Activated CD8-positive, alpha-beta memory T cell treated with anti-CD3 and anti-CD28 coated beads for 48 hours (primary cell): ENCODE measurements at places on chromosomes 2 and 18.

DNA sequence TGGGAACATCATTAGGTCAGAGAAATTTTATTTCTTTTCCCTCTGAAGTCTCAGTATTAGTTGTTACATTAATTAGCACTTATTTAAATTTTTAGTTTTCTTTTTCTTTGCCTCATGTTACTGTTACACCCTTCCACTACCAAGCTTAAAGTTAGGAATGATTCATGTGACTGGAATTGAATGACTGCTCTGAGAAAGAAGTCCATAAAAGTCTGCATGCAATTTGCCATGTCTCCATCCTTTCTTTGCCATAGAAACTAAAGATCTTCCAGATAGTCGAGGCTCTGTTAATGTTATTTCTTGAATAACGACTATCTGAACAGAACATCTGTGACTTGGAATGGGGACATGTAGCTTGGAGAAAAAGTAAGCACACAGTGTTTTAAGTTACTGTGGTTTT is 1269.8 kb upstream of the PIK3C3 start:
- no peak for DNase-seq

DNA sequence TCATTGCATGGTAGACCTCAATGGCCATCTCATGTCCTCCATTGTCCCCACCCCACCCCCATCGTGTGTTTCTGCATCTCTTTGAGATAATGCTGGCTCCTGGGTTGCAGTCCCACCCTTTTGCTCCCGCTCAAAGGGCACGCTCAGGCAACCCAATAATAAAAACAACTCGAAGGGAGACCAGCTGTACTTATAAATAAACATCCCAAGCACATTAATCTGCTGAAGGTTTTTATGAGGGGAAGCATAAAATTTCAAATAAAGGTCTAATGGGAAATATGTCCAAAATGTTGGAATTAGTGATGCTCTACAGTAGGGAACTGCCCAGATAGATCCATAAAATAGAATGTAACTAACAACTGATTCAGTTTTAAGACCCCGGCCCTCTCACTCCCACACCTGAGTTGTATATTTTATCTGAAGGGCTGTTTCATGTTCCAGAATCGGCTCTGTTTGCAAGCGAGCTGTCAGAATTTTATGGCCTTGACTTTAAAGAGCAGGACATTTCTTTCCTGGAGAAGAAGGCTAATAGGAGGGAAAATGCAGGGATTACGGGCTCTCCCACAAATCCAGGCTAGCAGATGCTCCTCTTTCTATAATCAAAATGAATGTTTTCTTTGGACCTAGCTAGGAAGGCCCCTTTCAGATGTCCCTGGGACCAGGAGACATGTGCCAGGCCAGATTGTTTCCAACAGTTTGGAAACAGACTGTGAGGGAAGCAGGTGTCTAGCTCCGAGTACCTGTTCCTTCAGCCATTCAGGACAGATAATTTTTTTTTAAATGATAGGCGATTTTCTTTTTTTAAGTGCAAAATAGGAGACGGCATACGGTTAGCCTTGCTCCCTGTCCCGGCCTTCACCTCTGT is 103.7 kb downstream of the APOB start:
- no peak for DNase-seq

DNA sequence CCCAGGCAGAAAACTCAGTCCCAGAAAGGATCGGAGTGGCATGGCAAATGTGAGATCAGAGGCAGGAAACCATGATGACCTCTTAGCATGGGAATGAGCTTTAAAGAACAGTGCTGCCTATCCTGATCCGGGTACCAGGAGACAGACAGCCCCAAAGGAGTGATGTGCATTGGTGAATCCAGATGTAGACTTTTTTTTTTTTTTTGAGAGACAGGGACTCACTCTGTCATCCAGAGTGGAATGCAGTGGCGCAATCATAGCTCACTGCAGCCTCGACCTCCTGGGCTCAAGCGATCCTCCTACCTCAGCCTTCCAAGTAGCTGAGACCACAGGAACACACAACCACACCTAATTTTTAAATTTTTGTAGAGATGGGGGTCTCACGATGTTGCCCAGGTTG is 122.7 kb downstream of the VAPA start:
- DNase-seq = no peak

DNA sequence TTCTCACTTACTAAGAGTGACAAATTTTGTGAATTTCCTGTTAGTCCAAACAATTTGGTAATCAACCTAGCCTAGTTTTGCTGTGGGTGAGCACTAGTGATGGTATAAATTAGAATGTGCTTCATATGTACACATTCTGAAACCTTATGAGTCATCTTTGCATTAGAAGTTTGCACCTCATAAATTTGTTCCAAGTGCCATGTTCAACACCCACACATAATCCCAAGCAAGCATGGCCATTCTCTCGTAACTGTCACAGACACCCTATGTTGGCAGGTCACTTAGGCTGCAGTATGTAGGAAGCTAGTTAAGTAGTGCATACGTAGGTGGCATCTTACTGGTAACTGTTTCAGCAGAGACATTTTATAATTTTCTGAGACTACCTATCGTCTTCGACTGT is 46.9 kb downstream of the NAB1 start:
- no peak for DNase-seq

- no peak for DNase-seq
Observed at GRCh38 chr2:234765279-234765678, 186.5 kb upstream of the SH3BP4 start.

GRCh38 chr2:167842047-167842446 is 405.3 kb downstream of the STK39 start:
- no peak for DNase-seq

DNA sequence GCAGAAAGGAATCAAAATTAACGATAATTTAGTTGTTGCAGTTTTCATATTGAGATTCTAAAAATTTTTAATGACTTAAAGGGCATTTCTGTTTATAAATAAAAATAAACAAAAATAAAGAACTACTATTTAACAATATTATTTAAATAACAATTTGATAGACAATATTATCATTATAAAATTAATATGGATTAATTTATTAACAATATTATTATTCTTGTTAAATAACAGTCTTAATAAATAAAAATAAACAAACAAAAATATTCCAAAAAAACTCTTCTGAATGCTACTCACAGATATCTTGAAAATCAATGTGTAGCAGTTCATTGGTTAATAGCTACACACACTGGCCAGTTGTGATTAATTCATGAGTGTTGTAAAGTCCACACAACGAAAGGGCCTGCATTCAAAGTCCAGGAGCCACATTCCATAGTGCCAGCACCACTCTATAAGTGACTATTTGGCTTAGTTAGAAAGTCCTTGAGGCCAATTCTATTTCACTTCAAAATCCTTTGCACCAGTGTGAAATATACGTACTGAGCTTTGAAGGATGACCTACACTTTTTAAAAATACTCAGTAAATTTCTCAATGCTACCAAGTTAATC is 117.1 kb downstream of the ZNF521 start:
- DNase-seq = no peak

GRCh38 chr18:10928011-10928771 is 221.2 kb downstream of the PIEZO2 start:
- DNase-seq = no peak

GRCh38 chr2:163420604-163421003 is 315.2 kb downstream of the FIGN start:
- no peak for DNase-seq

DNA sequence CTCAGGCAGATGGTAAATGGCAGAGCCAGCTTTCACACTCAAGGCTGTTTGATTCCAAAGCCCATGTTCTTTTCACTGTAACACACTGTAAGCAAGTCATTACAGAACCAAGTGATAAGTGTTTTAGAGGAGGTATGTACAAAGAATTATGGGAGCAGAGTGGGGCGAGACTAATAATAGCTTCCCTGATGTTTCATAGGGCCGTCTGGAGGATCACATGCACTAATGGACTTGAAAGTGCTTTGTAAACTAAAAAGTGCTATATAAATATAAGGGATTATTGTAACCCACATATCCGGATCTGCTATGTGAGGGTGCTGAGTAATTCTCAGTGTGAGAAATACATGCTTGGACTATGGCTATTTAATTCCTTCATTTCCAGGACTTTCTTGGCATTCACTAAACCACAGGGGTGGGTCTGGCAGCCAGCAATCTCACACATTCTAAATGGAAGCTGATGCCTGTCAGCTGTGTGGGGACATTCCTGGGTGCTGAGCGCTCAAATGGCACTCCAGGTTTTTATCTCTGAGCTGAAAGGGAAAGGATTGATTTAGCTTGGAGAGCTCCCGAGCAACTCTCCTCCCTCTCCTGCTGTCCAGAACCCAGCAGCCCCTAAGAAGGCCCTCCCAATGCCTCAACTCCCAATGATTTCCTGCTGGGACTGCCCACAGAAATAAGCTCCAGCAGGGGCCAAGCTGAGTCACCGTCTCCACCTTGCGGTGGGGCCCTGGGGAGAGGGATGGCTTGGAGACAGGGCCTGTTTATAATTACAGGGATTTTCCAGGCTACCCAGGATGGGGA is 222.8 kb downstream of the SOX11 start:
- DNase-seq = no peak

DNA sequence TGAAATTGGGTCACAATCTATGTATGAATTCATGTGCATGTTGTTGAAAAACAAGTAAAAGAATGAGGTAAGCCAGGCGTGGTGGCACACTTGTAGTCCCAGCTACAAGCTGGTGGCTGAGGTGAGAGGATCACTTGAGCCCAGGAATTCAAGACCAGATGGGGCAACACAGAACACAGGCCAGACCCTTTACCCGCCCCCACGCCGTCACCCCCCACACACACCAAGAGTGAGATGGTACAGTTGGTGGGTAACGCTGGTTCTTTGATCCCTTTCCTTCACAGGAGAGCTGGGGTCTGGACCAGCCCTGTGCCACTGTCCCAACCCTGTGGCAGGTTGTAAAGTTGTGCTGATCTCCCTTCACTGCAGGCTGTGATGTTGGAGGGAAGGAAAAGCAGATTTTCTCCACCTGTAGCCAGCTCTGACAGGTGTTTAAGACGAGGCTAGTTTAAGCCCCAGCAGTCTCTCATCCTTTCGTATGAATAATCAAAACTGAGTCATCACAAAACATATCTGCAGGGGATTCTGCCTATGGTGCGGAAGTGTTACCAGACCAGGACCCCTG is 13.6 kb downstream of the B3GNT2 start:
- no peak for DNase-seq

DNA sequence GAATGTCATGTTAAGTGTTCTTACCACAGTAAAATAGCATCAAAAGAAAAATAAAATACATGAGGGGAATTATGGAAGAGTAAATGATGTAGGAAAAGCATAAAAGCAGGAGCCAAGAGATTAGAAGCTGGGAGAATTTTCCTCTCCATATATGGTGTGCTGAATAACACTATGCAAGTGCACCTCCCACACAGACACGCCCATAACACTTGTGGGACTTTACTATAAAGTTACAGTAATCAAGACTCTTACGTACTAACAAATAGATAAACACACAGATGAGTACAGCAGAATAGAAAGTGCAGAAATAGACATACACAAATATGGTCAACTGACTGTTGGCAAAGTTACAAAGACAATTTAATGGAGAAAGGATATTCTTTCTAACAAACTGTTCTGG is 16.0 kb upstream of the SPHKAP start:
- DNase-seq = no peak

GRCh38 chr2:158101384-158101926 is at the start of gene UPP2:
TSS of gene UPP2 (plus strand) at chr2:158101876. CDS start at chr2:158102064, 188 bp downstream.
- DNase-seq = no peak

DNA sequence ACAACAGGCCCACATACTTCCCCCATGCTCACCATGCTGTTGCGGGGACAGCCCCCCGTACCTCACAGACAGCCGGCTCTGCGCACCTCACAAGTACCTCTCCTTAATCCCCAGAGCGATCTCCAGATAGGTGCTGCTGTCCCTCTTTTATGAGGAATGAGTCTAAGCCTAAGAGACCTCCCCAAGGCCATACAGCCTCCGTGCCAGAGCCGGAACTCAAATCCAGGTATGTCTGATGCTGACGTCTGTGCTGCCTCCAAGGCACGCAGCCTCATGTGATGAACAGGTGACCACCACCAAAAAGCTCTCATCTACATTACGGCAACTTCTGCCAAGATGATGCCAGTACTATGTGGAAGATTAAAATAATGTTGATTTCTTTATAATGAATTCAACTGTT is 85.2 kb downstream of the EIPR1 start:
- no peak for DNase-seq

DNA sequence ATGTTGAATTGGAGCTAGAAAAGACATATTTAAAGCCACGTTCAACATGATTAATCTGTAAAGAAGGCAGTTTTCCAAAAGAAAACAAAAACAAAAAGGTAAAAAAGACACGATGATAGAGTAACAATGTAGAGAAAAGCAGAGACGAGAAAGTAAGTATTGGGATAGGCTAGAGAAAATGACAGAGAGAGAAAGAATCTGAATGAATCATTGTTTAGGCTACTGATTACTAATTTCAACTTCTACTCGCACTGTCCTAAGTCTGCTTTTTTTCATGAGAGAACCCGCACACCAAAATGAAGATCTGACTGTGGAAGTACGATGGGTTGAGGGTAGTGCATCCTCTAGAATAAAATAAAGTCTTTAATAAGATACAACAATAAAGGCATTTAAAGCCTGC is 1599.2 kb upstream of the TMEFF2 start:
- no peak for DNase-seq

GRCh38 chr2:2571301-2572150 is 240.5 kb upstream of the MYT1L start:
- no peak for DNase-seq

GRCh38 chr2:20419752-20420151 is 27.1 kb upstream of the RHOB start:
- no peak for DNase-seq

GRCh38 chr2:240131941-240132650 is 4.0 kb downstream of the COPS9 start:
- no peak for DNase-seq

DNA sequence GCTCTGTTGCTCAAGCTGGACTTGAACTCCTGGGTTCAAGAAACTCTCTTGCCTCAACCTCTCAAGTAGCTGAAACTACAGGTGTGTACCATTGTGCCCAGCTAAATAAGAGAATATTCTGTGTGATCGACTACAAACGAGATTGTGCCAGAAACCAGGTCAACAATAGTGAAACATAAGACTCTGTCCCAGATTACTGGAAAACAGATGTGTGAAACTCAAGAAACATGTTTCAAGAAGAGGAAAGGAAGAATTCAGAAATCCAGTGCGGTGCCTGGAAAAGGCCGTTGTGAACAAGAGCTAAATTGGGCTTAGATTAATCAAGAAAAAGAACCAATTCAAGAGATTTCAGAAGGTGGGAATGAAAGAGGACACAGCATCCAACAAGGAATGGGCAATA is 23.4 kb upstream of the STAT1 start:
- DNase-seq = no peak

GRCh38 chr18:48740851-48741485 is 202.1 kb downstream of the CTIF start:
- DNase-seq = no peak

- DNase-seq = no peak
Observed at GRCh38 chr18:54268751-54269150, 566 bp upstream of the POLI start.

- no peak for DNase-seq
Observed at GRCh38 chr2:122451040-122451439, 695.6 kb downstream of the TSN start.

GRCh38 chr2:178844269-178844668 is 37.0 kb upstream of the TTN start:
- no peak for DNase-seq

GRCh38 chr2:97724946-97725688 is 11.7 kb downstream of the ZAP70 start:
- DNase-seq = no peak
